ENCODE measurements at places on chromosomes 7 and 10.

GRCh38 chr10:6840766-6841165 is 260.7 kb upstream of the PRKCQ start:
- no peak overlapping the region for H3K27ac ChIP-seq

DNA sequence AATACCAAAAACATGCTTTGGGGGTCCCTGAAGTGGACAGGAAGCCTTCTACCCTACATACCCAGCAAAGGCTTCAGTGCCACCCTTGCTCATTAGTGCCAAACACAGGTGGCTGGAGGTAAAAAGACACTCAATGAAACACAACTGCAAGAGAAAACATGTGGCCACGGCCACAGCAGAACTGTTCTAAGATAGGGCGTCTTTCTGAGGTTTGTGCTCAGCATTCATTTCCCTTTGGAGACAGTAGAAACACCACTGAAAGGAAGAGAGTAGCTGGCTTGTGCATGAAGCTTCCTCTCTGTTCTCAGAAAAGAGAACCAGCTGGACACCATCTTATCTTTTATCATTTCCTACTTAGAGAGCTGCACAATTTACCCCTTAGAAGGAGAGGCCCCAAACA is 143.0 kb downstream of the PLXNA4 start:
- no peaks in the 10 kb centered on the region for H3K27me3 ChIP-seq
- H3K27ac ChIP-seq: no peak overlapping the region
- DNase-seq: no peak
- H3K36me3 ChIP-seq: no peaks in the 10 kb centered on the region

DNA sequence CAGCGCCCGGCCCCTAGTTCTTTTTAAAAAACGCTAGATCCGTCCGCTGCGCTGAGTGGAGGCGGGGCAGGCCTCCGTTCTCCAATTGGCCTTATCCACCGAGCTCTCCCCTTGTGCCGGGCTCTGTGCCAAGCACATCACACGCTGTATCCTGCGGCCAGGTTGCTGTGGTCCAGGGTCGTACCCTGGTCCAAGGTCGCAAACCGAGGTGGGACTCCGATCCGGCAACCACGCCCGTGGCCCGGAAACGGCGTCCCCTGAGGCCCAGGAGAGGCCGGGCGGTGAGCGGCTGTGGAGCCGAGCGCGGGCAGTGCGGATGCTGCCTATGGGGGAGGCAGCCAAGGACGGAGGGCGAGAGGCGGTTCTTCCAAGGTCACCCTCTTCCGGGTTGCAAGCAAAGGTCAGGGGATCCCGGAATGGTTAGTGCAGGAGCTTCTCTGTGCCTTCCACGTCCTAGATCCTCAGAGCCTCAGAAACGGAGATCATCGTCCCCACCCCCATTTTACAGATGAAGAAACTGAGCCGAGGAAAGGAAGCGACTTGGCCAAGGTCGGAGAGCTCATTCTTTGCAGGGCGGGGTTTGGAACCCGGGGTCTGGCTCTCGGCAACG is 72.4 kb upstream of the LRRC4 start:
- H3K36me3 ChIP-seq: peaks cover 4% of the 10 kb centered on the region
- H3K4me3 ChIP-seq: peak overlapping the region; percentile 26
- H3K27me3 ChIP-seq: peaks cover 19% of the 10 kb centered on the region
- DNase-seq: no peak

GRCh38 chr10:15168291-15168785 is at the start of gene NMT2:
TSS of gene NMT2 (minus strand) at chr10:15168693. CDS start at chr10:15168612, 81 bp downstream.
- no peaks in the 10 kb centered on the region for H3K27me3 ChIP-seq
- H3K4me1 ChIP-seq: peaks cover 5% of the 10 kb centered on the region
- peak; percentile 87 for DNase-seq
- H3K4me3 ChIP-seq: peak within 1 kb of the TSS; percentile 99
- H3K36me3 ChIP-seq: no peaks in the 10 kb centered on the region
- peak within 1 kb of the TSS; percentile 58 for H3K27ac ChIP-seq

- H3K4me3 ChIP-seq: no peak overlapping the region
- no peaks in the 10 kb centered on the region for H3K27me3 ChIP-seq
- DNase-seq: no peak
- peaks cover 35% of the 10 kb centered on the region for H3K36me3 ChIP-seq
- H3K4me1 ChIP-seq: no peaks in the 10 kb centered on the region
- H3K27ac ChIP-seq: no peak overlapping the region
Measured at GRCh38 chr7:139041378-139042085, 5.7 kb upstream of the ZC3HAV1L start.

DNA sequence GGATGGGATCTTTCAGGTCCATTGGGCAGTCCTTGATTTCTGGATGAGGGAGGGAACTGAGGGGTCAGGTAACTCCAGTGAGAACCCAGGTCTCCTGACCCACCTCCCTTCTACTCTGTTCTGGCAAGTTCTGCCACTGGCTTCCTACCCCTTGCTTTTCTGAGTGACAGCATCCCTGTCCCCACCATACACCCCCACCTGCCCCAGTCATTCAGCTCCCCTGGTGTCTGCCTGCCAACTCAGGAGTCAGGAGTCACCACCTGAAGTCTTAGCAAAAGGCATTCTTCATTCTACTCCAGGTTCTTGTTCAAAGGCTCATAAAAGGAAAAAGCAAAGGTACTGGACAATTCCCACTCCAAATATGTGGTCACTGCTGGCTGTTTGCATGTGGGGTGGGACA is 26.6 kb downstream of the CDHR3 start:
- no peaks in the 10 kb centered on the region for H3K36me3 ChIP-seq
- H3K27ac ChIP-seq: no peak overlapping the region
- H3K4me1 ChIP-seq: no peaks in the 10 kb centered on the region
- no peak overlapping the region for H3K4me3 ChIP-seq
- no peaks in the 10 kb centered on the region for H3K27me3 ChIP-seq

- H3K27me3 ChIP-seq: no peaks in the 10 kb centered on the region
- H3K4me3 ChIP-seq: no peak overlapping the region
- no peaks in the 10 kb centered on the region for H3K4me1 ChIP-seq
- H3K27ac ChIP-seq: no peak overlapping the region
- no peaks in the 10 kb centered on the region for H3K36me3 ChIP-seq
Measured at GRCh38 chr7:7869036-7869435, 99.6 kb upstream of the GLCCI1 start.

Measured in mesenchymal stem cell (in vitro differentiated cells and primary cell).